T1000 (cell line): ENCODE measurements at places on chromosomes 4 and X.

GRCh38 chr4:122997463-122998101 lies 75.2 kb upstream of the NUDT6 start:
- no peak for DNase-seq

- DNase-seq = no peak
These were observed 227.0 kb downstream of the DKK2 start for GRCh38 chr4:106809076-106809475.

DNA sequence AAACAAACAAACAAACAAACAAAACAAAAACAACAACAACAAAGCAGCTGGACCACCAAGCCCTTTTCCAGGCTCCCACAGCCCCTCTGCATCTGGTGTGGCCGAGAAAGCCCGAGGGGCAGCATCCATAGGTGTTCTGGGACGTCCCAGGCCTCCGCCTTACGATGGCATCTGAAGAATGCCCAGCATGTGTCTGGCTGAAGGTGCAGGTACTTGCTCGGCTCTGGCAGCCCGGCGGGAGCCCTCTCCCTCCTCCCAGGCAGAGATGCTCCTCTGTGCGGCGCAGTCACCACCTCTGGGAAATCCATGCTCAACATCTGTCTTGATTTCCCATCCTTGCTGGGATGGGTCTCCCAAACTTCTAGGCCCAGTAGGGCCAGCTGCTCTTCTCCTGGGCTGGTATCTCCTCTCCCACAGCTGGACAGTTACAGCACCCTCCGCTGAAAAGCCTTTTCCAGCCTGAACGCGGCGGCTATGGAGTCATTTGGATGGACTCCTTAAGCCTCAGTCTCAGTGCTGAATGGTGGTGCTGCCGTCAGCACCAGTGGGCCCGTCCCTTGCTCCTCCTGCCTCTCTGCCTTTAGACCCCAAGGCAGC lies 4.3 kb downstream of the PSAPL1 start:
- DNase-seq = no peak

DNA sequence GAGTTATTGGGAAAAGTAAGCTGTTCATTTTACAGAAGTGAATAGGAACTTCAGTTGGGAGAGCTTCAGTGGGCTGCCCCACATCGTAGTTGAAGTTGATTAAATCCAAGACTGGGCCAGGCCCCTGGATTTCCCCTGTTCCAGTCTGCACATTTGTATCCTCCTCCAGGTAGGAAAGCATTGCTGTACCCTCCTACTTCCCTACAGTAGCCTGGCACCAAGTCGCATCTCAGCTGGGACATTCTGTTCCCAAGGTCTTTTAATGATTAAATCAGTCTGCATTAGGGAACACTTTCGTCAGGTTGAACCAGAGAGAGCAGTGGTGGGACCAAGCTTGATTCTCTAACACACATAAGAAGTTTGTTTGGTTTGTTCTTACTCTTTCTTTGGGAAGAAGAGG lies 165.8 kb upstream of the PPARGC1A start:
- no peak for DNase-seq
